Stimulated activated CD4-positive, alpha-beta T cell treated with anti-CD3 and anti-CD28 coated beads, Interleukin-4, amount 100 ng/mL, for 24 hours (primary cell): ENCODE measurements at places on chromosomes 1 and 21.
A peak's percentile ranks its signal among the peaks of the same experiment; 100 is the strongest.

GRCh38 chr1:26284597-26285347, 4.9 kb downstream of the SH3BGRL3 start:
- DNase-seq = peak; percentile 98

DNA sequence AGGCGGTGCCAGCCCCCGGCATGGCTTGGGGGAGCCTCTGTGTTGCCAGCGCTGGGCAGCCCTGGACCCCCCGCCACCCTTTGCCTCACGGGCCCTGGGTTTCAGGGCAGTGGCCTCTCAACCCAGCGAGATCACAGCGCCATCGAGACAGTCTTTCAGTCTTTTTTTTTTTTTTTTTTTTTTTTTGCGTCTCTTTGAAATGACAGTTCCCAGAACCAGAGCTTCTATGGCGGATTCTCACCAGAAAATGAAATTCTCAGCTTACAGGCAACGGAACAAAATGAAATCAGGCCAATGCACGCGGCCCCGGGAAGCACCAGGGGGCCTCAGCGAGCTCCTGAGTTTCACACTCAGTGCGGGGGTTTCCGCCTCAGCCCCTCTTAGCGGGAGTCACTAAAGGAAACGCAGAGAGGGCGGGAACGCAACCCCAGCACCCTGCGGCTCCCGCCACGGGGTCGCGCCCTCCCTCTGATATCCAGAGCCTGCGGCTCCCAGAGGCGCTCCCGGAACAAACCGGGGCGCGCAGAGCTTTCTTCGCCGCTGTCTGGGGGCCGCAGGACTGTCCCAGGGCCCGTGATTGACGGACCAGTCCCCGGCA, 8.0 kb upstream of the COL6A1 start:
- DNase-seq = peak; percentile 83

- no peak for DNase-seq
These were observed 241.4 kb downstream of the TOMM20 start for GRCh38 chr1:234887016-234887900.

DNA sequence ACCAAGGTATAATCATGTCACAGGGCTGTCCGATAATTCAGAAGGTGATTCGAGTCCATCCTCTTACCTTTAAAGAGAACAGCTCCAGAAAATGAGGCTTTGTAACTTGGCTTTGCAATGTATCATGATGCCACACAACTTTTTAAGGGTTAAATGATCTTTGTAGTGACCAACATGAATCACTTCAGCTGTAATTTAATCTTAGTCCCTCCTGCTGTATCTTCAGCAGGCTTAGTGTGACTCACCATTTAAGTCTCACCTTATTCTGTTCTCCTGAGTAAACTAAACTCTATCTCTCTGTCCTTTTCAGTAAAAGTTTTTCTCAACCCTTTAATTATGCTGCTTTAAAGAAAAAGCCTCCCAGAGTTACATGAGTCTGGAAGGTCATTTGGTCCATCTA, 1.9 kb upstream of the HIVEP3 start:
- no peak for DNase-seq

- no peak for DNase-seq
These were observed 326.5 kb upstream of the FMN2 start for GRCh38 chr1:239765163-239765562.

- DNase-seq = no peak
These were observed 49.8 kb downstream of the CDK18 start for GRCh38 chr1:205554026-205554811.

DNA sequence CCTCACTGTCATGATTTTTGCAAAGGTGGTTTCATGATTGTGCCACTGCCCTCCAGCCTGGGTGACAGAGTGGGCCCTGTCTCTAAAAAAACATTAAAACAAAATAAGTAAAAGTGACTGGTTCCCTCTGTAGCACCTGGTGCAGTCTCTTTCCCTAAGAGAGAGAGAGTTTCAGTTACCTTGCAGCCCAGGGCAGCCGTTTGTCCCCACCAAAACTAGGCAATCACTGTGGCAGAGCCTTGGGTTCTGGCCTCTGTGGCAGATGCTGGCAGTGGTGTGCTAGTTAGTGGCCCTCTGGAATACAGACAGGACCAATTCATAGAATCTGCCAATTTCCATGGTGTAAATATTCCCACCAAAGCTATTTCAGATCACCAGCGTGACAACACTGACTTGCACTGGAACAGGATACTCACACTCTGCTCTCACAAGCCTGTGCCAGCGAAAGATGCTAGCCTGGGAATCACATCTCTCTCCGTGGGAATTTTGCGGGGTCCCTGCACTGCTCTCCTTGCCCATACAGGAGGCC, 108.7 kb downstream of the TLR5 start:
- DNase-seq = no peak

DNA sequence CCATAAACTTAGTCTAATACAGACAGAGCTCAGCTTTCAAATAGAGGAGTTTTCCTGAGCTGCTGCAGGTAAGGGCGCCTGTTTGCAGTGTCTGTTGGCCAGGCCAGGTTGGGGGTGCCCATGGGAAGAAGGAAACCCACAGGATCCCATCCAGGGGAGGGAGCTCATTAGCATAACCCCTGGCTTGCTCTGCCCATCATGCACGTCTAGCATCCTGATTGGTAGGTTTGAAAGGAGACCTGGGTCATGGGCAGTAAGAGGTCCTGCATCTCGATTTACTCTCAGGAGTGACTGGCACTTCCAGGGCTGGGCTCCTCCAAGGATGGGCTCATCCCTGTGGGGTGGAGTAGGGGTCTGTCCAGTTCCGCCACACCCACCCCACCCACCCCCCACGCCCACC, 103.7 kb upstream of the CLDN14 start:
- no peak for DNase-seq

DNA sequence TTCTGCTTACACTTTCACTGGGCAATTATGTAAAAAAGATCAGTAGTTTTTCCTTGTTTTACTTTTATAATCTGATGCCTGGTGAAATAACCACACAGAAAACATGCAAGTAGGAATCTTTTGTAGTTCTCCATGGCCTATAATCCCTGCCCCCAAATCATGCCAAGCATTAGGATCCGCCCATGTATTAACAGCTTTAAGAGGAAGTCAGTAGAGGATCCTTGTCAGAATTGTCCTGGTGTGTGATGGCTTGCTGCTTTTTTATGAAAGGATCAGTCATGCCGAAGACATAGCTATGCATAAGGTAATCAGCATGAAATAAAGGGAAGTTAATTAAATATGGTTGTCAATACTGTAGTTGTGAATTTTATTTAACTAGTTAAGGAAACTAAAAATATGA, 20.0 kb downstream of the ADGRL2 start:
- DNase-seq = no peak

GRCh38 chr1:53477651-53478501, 18.7 kb downstream of the DMRTB1 start:
- DNase-seq = no peak

GRCh38 chr21:21295303-21295702, 297.1 kb downstream of the NCAM2 start:
- DNase-seq = no peak

DNA sequence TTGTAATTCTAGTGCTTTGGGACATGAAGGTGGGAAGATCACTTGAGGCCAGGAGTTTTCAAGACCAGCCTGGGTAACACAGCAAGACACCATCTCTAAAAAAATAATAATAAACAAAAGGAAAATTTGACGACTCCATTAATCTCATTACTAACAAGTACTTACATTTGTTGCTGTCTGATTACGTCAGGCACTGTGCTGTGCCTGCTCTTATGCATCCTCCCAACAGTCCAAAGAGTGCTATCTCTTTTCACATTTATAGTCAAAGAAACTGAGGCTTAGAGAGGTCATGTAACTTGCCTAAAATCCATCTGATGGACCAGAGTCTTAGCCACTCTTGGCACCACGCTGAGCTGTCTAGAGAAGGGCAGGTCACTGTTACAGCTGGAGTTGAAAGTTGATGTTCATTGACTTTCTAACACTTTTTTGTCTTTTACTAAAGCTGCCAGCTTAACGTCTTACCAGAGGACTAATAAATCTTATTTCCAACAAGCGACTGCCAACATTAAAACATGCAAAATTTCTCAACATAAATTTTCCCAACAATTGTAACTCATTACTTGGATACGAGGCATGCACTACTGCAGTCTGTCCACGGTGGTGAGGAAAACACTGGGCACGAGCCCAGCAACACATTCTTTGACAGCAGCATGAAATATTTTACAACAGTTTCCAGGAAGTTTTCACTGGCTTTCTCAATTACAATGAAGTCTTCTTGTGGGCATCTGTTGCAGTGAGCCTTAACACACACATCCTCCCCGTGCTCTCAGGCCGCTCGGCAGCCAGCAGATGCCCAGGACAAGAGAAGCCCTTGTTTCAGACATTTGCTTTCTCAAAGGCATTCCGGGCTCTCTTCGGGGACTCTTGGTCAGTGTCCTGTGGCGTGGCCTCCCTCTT, 262.9 kb upstream of the PROX1 start:
- no peak for DNase-seq

- peak; percentile 69 for DNase-seq
These were observed 186.5 kb downstream of the FASLG start for GRCh38 chr1:172845371-172845770.

GRCh38 chr1:168643152-168643551, 66.7 kb downstream of the XCL1 start:
- no peak for DNase-seq

- no peak for DNase-seq
These were observed 21.4 kb upstream of the CPT2 start for GRCh38 chr1:53174971-53175913.

- DNase-seq = no peak
These were observed 5.6 kb upstream of the GPR25 start for GRCh38 chr1:200867018-200867811.

DNA sequence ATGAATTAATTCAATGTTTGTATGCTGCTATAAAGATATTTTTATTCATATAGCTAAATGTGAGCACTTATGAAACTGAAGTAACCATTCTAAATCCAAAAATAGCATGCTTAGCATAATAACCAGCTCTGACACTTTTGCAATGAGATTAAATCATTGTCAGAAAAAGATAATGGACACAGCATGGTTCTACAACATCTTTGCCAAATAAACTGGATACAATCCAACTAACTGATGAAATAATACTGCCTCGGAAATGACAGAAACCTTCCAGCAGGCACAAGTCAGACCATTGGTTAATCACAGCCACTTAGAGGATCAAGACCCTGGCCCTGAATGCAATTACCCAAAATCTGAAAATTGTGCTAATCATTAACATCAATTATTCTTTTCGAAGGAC, 592.7 kb upstream of the ADGRL4 start:
- DNase-seq = no peak

DNA sequence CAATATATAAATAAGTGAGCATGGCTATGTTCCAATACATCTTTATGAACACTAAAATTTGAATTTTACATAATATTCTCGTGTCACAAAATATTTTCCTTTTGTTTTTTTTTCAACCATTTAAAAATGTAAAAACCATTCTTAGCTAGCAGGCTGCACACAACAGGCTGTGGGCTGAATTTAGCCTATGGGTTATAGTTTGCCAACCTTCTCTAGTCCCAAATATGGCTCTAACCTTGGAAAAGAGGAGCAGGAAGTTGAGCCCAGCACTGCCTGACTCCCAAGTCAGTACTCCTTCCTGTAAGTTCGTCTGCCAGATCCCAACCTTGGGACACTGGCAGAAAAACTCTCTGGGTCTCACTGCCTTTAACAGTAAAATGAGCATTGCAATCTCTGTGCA, 13.4 kb downstream of the C1QB start:
- DNase-seq = no peak

DNA sequence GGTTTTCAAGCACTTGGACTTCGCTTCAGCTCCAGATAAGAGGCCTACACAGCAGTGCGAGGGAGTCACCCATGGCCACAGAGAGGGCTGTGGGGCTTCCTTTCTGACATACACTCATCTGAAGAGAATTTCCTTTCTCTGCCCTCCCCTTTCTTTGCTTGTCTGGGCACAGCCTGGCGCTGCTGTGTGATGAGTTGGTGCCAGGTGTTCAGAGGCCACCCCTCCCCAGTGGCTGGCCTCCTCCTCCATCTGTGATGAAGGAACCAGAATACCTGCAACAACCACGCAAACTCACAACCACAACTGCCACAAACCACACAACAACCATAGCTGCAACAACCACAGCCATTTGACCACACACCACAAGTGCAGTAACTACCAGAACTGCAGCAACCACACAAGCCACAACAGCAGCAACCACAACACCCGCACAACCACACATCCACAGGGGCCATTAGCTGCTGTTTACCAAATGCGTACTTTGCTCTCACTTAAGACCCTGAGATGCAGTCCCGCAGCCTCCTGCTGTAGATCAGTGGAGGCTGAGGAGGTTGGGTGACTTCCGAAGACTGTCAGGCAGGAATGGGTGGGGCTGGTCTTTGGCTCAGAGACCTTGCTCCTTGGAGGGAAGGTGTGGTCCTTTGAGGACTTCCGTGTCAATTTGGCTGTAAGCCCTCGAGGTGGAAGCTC, 71.1 kb downstream of the IER5 start:
- peak; percentile 43 for DNase-seq

DNA sequence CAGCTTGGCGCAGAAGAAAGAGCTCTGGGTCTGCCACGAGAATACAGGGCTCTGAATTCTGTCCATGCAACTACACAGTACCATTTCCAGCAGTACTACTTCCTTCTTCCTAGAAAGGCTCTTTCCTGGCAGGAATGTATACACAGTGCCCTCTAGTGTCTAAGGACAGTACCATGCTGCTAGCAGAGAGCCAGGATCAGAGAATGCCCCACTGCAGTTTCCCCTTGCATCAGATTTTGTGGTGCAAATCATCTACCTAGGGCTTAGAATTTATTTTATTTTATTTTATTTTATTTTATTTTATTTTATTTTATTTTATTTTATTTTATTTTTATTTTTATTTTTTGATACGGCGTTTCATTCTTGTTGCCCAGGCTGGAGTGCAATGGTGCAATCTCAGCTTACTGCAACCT, 50.8 kb downstream of the PAX7 start:
- DNase-seq = no peak

- DNase-seq = no peak
These were observed 32.5 kb upstream of the COL6A2 start for GRCh38 chr21:46065215-46065913.

- no peak for DNase-seq
These were observed 6.9 kb upstream of the TRIM17 start for GRCh38 chr1:228423404-228424053.

GRCh38 chr1:22108339-22109105, 34.4 kb downstream of the WNT4 start:
- DNase-seq = no peak

GRCh38 chr1:22747021-22747734, 36.5 kb downstream of the EPHB2 start:
- DNase-seq = no peak

- DNase-seq = no peak
These were observed 394.9 kb downstream of the NPHP4 start for GRCh38 chr1:5597171-5597850.

DNA sequence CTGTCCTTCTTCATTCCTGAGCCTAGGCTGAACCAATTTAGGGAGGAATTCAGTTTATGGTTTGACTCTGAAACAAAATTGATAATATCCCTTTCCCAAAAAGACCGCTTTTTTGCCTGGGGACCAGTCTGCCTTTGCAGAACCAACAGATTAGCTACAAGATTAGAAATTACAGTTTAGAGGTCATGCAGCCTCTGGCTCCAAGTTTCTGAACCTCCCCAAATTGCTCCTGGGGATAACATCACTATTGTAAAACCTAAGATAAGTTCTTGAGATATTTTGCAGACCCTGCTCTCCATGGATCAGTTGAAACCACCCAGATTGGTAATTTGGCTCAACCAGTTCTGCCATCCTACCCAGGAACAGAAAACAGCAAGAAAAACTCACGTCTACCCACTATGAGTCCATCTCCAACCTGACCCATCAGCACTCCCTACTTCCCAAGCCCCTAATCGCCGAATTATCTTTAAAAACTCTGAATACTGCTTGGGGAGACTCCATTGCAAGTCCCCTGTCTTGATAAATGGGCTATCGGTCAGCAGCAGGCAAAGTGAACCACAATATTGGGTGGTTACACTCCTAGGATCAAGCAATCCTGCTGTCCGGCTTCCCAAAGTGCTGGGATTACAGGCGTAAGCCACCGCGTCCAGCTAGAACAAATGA, 605 bp upstream of the RABGGTB start:
- DNase-seq = no peak
